ENCODE measurements at places on chromosomes 7 and 10. TPM values are rescaled to one million over a fixed set of nuclear protein-coding genes. Genes with fewer than 3 reads are reported as not detected.

- DNase-seq: no peak
Observed at GRCh38 chr10:4561296-4561695, 264.7 kb upstream of the AKR1E2 start.

GRCh38 chr7:142385491-142386340 lies 127.9 kb upstream of the PRSS58 start:
- DNase-seq: no peak

The RBP4 gene
- total RNA-seq: 4.2 TPM

GRCh38 chr7:90701771-90702170 lies 105.7 kb downstream of the CDK14 start:
- no peak for DNase-seq

- no peak for DNase-seq
Observed at GRCh38 chr10:78905957-78906308, 162.8 kb upstream of the ZMIZ1 start.

The LRRC61 gene
- total RNA-seq: 3.7 TPM

- no peak for DNase-seq
Observed at GRCh38 chr7:154680894-154681659, 321.8 kb downstream of the PAXIP1 start.

DNA sequence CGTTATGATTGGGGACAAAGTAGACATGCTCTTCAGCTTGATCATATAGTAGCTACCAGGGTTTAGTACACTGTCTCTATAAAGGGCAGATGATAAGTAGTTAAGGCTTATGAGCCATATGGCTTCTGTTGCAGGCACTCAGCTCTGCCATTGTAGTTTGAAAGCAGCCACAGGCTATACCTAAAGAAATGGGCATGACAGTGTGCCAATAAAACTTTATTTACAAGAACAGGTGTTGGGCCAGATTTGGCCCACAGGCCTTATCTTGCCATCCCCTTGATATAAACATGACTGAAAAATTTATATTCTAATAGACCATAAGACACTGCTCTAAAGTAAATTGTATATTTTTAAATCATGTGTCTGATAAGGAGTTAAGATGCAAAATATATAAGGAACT lies 36.6 kb downstream of the GRK5 start:
- DNase-seq: no peak

The RPEL1 gene
- not detected for total RNA-seq

DNA sequence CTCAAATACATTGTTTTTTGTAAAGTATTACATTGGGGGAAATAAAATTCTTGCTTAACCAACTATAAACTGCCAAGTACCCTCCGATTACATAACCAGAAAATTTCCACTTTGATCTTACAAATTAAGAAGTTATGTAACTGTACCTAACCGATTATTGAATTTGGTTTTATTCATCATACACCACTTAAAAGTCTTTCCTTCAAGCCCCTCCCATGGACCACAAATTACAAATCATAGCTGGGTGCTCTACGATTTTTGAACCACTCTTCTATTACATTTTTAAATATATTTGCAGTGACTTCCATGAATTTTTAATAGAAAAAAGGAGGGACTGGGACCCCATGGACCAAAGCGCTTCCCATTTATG lies 630 bp downstream of the ZNF680 start:
- DNase-seq: no peak

DNA sequence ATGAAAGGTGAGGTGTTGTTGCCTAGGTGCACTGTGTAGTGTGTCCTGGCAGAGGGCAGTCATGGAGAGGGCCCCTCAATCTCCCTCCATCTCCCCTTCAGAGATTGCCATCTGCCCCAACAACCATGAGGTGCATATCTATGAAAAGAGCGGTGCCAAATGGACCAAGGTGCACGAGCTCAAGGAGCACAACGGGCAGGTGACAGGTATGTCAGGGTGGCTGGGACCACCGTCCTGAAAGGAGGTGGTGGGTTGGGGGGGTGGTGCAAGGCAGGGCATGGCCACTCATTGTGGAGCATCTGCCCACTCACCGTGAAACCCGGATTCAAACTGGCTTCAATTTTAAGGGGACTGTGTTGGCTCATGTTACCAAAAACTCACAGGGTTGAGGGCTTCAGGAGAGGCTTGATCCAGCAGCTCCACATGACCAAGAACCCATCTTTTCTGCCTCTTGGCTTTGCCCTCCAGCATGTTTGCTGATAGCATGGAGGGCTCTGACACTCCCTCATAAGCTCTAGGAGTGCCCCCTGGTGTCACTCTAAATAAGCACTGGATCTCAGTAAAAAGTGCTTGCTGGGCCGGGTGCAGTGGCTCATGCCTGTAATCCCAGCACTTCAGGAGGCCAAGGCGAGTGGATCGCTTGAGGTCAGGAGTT lies 12.2 kb downstream of the ARPC1B start:
- DNase-seq: no peak
